Fibroblast of the conjunctiva (primary cell): ENCODE measurements at places on chromosomes 11 and 22.

GRCh38 chr22:19648419-19648929 is 65.8 kb upstream of the SEPTIN5 start:
- no peak for DNase-seq

DNA sequence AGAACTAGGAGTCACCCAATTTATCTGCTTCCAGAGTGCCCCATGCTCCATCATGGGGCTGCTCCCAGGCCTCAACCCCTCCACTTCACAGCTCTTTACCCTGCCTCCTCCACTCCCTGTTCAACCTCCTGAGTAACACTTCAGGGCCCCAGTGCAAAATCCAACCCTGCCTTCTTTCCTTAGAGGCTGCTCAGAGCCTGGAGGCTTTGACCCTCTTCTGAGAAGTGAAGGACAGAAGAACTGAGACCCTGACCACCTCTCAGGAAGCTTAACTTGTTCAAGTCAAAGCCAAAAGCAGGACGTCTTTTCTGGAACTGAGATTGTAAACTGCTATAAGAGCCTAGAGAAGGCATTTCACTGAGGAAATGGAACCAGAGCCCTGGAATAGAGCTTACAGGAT is 15.5 kb downstream of the EIF3F start:
- no peak for DNase-seq

GRCh38 chr11:43933608-43934551 is 8.6 kb upstream of the C11orf96 start:
- no peak for DNase-seq

- no peak for DNase-seq
Measured at GRCh38 chr22:32378707-32379272, 21.1 kb downstream of the RFPL3 start.

GRCh38 chr22:43015677-43016042 is 711 bp upstream of the PACSIN2 start:
- no peak for DNase-seq

DNA sequence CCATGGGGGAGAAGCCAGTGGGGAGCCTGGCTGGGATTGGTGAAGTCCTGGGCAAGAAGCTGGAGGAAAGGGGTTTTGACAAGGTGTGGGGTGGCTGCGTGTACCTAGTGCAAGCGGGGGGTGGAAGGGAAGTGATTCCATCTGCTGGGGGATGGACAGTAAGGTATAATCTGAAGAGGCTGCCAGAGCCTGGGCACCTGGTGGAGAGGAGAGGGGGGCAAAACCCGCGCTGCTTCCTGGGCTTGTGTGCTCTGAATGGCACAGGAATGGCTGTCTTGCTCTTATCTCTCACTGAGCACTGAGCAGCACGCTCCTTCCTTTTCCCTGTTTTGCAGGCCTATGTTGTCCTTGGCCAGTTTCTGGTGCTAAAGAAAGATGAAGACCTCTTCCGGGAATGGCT is 988 bp downstream of the BANF1 start:
- DNase-seq = no peak

GRCh38 chr22:27512283-27512761 is 289.2 kb downstream of the MN1 start:
- DNase-seq = peak; percentile 79

DNA sequence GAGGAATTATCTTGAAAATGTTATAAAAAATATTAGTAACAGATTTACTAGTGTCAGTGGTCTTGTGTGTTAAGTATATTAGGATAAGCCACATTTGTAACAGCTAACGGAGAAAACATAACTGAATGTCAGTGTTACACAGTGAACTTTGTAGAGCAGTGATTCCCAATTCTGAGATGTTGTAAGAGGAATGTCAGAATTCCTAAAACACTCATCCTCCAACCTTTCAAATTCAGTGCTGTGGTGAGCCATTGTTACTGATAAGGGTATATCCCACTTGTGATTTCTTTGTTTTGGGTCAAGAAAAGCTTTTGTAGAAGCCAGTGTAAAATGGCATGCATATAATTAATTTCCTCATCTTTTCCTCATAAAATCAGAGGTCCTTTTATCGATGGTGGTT is 61.9 kb downstream of the ARHGEF12 start:
- no peak for DNase-seq

DNA sequence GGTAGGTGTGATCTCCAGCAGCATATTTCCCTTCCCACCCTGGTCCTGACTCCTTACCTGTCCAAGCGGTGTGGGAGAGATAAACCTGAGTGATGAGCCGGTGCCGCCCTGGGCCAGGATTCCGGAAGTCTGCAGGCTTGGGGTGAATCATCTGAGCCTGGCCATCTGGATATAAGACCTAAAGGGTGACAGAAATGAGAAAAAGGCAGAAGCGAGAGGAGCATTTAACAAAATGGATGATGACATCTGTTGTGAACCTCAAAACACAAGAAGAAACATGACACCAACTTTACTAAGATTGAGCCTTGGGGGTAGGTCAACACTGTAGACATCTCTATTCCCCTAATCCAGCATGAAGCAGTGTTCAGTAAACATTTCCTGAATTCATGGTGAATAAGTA is 62.8 kb downstream of the AAMDC start:
- no peak for DNase-seq

DNA sequence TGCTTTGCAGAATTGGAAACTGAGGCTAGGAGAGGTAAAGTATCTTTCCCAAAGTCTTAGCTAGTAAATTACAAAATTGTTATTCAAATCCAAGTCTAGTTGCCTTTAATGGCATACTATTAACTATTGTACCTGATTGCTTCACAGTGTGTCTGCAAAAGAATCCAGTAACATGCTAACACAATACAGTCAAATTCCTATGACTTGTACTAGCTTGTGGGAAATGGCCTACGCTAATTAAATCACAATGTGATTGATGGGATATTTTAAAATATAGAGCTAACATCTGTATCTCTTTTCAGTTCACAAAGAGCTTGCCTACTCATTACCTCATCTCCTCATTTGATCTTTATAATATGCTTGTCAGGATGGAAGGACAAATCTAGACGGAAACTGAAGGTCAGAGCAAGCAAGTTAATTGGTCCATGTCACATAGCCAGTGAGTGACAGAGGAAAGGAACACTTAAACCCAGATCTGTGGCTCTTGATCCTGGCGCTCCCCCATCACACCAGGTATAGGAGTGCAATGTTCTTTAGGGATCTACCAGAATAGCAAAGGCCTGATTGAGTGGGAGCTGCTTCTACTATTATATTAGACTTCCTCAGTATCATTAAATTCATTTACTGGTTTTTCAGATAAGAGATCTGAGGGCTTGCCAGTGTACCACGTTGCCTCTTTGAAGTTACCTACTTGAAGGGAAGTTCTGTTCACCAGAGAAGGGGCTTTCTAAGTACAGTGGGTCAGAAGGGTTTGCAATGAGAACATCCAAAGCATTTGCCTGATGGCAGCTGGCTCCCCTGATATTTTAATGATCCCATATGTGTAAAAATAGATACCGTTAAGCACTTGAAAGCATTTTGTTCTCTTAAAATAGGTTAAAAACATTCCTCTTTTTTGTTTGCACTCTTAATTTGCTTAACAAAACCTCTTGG is 213.6 kb upstream of the SESN3 start:
- DNase-seq = no peak

DNA sequence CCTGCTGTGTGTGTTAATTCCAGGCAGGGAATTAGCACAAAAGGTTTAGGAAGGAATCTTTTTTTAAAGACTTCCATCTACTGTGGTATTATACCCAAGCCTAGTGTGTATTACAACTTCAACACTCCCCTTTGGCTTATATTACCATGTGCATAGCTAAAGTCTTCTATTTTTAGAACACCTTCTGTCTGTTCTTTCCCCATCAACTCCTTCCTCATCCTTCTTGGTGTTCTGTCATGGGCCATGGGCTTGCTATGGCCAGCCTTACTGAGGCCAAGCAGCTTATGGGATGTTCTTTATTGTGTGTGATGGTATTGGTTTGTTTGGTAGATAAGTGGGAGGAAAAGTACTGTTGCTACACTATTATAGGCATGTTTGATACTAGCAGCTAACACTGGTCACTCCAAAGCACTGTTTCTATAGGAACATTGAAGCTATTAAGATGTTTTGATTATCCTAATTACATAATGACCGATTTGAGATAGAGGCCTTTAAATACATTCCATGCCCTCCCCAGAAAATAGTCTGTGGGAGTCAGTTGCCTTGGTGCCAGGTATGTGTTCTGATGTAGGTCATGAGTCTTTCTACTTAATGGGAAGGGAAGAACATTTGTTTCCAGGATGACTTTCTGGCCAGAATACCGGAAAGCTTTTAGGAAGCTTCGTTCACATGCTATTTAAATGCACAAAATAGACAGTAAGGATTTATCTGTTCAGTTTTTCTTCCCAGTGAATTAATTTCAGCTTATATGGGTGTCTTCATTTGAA is 16.5 kb downstream of the MCAM start:
- no peak for DNase-seq

- DNase-seq = no peak
Measured at GRCh38 chr11:57276971-57277675, 40.1 kb upstream of the APLNR start.
